ENCODE measurements at places on chromosomes 16 and 17.
A peak's percentile ranks its signal among the peaks of the same experiment; 100 is the strongest.

GRCh38 chr16:55046916-55047315 is 116.3 kb downstream of the IRX5 start:
- DNase-seq, result no peak

- DNase-seq, result no peak
Observed at GRCh38 chr17:596763-597644, 117.6 kb downstream of the VPS53 start.

DNA sequence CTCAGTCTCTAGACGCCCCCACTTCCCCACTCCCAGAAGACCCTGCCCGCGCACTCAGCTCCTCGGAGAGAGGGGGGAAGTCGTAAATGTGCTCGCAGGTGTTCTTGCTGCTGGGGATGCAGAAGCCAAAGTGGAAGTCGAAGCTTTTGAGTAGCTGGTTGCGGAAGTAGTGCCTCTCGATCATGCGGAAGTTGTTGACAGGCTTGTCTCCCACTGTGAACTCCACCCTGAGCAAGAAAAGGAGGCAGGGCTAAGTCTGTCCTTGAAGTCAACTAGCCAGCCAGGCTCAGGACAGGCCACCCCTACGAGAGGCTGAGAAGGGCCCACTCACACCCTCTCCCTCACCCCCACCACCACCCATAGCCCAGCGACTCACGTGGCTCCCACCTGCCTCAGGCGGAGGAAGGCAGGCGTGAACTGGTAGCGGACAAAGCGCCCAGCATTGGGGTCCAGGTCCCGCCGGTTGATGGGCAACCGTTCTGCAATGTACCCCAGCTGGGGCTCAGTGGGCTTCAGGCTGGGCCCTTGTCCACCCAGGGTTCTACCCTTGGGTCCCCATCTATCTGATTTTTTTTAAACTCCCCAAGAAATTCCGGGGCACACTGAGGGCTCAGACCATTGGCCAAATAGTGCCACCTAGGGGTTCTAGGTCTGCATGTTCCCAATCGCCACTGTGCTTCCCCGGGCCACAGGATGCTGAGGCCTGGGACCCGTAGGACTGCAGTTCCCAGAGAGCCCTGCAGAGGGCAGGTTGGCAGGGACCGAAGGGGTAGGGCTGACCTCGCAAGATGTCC is 4.6 kb downstream of the UNC119 start:
- peak; percentile 59 for DNase-seq

DNA sequence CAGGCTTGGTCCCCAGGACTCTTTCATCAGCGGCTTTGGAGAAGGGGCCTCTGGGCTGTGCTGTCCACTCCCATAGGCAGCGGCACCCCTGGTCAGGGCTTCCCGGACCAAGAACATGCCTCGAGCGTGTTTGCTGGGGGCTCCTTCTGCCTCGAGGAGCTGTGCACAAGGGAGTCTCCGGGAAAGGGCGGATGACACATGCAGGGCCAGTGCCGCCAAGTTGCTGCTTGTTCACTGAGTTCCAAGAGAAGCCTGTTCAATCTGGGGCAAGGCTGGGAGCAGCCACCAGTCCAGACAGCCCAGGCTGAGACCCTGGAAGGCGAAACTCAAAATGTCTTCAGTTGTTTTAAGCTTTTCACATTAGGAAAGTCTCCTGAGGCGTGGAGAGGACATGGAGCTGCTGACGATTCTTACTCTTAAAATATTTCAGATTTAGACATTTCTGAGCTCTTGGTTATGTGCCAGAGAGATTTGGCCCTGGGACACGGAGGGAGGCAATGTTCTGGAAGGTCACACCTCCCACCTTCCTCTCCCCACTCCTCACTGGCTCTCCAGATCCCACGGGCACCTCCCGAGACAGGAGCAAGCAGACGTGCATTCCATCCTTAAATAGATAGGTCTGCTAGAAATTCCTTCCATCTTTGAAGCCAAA is 84.5 kb upstream of the ZNF469 start:
- DNase-seq, result no peak

DNA sequence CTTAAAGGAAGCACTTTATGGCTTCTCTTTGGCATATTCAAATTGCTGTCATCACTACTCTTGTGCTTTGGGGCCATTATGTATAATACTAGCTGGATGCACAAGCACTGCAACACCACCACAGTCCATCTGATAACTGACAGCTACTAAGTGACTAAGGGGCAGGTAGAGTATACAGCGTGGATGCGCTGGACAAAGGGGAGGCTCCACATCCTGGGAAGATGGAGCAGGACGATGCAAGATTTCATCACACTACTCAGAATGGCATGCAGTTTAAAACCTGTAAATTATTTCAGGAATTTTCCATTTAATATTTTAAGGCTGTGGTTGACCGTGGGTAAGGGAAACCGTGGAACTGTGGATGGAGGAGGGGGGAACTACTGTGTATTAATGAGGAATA is 25.0 kb downstream of the MPRIP start:
- DNase-seq, result no peak

- no peak for DNase-seq
Observed at GRCh38 chr16:54436346-54436745, 149.8 kb upstream of the IRX3 start.

GRCh38 chr17:48612456-48612853 is 1.6 kb upstream of the HOXB7 start:
- no peak for DNase-seq

DNA sequence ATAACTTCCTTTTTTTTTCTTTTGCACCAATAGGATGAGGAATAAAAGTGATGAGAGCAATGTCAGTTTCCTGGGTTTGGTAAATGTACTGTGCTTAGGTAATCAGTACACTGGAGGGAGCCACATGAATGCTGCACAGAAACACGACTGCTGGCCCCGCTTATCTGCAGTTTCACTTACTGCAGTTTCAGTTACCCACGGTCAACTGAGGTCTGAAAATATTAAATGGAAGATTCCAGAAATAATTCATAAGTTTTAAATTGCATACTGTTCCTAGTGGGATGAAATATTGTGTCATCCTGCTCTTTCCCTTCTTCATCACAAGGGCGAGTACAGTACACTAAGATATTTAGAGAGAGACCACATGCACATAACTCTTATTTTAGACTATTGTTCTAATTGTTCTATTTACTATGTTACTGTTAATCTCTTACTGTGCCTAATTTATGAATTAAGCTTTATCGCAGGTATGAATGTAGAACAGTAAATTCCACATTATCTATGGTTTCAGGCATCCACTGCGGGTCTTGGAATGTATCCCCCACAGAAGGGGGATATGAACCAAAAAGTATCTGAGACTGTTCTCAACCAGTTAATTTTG is 6.4 kb upstream of the LGALS3BP start:
- DNase-seq, result no peak

Measured in hypothalamus (tissue), 51 donors.